ENCODE measurements at places on chromosomes 5 and 9. TPM values are rescaled to one million over a fixed set of nuclear protein-coding genes. Genes with fewer than 3 reads are reported as not detected.
A peak's percentile ranks its signal among the peaks of the same experiment; 100 is the strongest.

Gene CREBRF
- total RNA-seq = 28.3 TPM

GRCh38 chr5:178069909-178070308, 43.4 kb upstream of the N4BP3 start:
- DNase-seq = no peak

GRCh38 chr9:77977210-77977611, 54.4 kb downstream of the GNAQ start:
- DNase-seq = peak; percentile 63

DNA sequence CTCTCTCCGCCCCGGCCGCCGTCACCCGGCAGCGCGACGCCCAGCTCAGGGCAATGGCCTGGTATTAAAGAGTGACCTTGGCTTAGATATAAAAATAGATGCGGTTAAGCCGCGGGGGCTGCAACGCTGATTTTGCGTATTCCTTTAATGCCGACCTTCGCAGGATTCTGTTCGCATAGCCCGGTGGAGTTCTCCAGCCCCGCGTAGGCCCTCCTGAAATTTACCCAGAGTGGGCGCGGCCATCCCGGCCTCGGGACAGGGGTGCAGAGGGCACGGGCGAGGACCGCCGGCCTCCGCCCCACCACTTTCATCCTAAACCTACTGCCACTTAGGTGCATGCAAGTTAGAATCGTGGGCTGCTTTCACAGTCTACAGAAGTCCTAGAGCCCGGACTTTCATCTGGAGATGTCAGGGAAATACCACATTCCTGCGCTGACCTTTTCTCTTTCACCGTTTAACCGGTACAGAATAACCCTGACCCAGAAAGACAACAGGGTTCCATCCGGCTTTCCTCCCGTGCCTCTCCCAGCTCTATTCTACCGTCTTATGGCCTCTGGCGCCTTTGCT, 492 bp upstream of the FAM169A start:
- no peak for DNase-seq

Gene PCDHB3
- 0.99 TPM for total RNA-seq

DNA sequence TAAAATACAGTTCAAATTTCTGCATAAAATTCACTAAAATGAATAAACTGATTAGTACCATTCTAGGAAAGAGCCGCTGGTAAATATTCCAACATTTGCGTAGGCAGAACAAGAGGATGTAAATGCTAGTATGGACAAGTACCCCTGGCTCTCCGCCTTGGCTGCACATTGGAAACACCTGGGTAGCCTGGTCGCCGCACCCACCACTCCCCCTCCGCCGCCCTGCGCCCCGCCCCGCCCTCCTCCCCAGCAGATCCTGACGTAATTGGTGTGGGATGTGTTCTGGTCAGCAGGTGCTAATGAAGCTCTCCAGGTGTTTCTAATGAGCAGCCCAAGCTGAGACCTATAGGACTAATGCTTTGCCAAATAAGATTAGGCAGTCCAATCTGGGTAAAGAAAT, 225.7 kb downstream of the FRMD3 start:
- no peak for DNase-seq

DNA sequence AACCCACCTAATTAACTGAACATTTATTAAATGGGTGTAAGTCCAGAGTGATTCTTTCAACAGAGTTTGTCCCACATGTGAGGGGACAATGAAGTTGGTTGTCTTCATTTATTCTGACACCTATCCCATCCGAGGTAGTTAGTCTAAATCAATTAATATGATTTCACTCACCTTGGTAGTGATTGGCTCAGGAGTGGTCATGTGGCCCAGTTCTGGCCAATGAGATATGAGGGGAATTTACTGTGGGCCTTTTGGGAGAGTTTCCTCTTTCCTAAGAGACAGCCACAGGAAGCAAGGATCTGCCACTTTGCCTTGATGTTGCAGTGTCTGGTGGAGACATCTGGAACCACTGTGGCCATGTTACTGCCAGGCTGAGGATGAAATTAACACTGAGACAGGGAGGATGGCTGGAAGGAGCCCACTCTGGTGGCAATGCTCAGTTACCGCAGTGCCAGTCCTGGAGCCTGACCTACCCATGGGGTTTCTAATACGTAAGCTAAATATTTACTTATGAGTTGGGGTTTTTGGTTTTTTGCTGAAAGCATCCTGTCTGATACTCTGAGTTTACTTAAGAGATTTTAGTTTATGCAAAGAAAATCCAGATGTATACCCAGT, 118.6 kb downstream of the FGF18 start:
- DNase-seq = no peak

Gene CTSV
- total RNA-seq = 0.27 TPM

GRCh38 chr5:142170254-142170953, 61.8 kb downstream of the NDFIP1 start:
- no peak for DNase-seq

DNA sequence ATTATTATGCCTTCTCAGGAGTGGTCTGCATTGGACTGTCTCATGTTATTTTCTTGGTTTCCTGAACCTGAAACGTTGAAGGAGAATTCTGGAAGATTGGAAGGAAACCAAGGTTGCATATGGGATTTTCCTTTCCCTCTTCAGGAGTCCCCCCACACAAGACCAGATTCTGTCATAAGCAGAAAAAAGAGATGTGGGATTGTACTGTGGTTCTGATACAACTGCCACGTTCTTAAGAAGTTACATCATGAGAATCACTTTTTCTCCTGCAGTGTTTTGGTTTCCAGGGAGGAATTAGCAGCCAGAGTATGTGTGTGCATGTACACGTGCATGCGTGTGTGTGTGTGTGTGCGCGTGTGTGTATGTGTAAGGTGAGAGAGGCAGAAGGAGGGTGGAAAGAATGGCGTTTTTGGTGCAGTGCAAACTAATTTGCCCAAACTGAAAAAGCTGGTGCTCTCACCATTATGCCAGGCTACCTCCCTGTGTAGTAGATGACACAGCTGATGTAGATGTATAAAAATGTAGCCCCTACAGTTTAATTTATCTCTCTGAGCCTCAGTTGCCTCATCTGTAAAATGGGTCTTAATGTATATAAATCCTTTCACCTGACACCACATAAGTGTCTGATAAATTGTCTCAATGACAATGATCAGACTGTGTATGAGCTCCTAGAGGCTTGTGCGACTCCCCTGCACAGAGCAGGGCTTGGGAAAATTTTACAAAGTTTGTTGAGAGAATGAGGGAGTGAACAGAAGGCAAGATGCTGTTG, 38.6 kb downstream of the RALGPS1 start:
- DNase-seq = no peak

DNA sequence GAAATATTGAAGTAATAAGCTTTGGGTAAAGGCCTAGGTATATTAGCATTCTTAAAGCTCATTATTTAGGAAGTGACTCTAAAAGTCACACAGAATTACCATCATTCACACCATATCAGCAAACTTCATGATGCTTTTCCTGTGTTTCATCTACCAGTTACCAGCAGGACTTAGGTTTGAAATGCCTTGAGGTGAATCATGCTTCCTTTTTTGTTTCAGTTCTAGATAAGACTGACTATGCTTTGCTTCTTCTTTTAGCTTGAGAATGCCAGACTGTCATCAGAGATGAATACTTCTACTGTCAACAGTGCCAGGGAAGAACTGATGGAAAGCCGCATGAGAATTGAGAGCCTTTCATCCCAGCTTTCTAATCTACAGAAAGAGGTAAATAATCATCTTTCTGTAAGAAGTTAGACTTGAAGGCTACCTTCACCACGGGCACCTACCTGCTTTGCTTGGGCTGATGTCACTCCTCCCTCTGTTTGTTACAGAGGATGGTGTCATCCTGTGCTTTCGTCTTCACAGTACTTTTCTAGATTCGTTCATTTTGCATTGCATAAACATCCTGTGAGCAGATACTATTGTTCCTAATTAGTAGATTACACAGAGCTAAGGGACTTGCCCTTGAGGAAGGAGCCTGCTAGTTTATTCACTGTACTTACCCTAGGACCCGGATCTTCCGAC, 34.7 kb downstream of the LMNB1 start:
- no peak for DNase-seq

- DNase-seq = peak; percentile 48
Observed at GRCh38 chr9:81372628-81373191, 316.6 kb downstream of the TLE1 start.

GRCh38 chr5:158406884-158407823, 548.2 kb upstream of the CLINT1 start:
- no peak for DNase-seq

Gene ANKRD33B
- total RNA-seq = 6.7 TPM

Gene KCNN2
- total RNA-seq = 10.5 TPM

- no peak for DNase-seq
Observed at GRCh38 chr9:37191403-37192089, 71.2 kb downstream of the ZCCHC7 start.

Gene DPYSL3
- 19.5 TPM for total RNA-seq

Gene C7
- total RNA-seq = 199 TPM

Gene CCL21
- 32.5 TPM for total RNA-seq

GRCh38 chr5:126780165-126780827, 3.4 kb downstream of the LMNB1 start:
- no peak for DNase-seq

DNA sequence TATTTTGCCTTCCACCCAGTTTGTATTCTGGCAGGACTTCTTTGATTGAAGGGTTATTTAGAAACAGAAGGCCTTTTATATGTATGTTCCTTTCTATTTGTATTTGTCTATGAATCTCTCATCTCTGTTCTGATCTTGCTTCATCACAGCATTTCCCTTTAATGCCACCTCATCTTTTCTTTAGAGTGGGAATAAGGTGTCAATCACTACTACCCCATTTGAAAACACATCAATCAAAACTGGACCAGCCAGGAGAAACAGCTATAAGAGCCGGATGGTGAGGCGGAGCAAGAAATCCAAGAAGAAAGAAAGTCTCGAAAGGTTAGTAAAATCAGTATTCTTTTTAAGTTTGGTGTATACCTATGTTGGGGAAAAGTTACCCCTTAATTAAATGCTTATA, 36.3 kb downstream of the CD180 start:
- DNase-seq = no peak

Gene RXFP3
- not detected for total RNA-seq

DNA sequence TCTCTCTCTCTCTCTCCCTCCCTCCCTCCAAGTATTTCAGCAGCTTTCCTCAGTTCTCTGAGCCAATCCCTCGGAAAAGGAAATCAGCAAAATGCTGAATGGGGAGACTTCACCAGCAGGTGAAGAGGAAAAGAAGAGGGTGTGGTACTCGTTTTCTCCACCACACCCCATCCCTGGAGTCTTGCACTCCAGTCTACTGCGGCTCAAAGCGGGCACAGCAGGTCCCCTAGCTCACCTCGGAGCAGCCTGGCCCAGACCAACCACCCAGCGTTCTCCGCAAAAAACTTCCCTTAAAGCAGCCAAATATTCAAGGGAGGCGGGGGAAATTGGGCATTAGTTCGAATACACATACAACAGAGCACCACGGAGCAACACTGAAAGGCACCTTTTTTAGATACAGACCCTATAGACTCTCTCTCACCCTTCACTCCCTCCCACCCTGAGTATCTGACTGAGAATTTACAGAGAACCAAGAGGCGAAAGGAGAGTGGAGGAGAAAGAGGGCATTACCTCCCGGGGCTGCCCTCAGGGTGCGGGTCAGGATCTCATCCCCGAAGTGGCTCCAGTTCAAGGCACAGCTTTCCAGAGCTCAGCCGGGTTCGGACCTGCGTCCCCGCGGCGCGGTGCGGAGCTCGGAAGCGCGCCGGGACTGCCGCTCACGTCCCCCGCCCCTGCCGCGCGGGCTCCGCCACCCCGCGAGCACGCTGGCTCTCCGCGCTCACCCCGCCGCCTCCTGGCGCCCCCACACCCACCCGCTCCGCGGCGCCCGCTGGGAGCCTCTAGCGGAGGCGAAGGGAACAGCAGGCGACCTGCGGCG, 1638.5 kb upstream of the C9orf72 start:
- peak; percentile 56 for DNase-seq

DNA sequence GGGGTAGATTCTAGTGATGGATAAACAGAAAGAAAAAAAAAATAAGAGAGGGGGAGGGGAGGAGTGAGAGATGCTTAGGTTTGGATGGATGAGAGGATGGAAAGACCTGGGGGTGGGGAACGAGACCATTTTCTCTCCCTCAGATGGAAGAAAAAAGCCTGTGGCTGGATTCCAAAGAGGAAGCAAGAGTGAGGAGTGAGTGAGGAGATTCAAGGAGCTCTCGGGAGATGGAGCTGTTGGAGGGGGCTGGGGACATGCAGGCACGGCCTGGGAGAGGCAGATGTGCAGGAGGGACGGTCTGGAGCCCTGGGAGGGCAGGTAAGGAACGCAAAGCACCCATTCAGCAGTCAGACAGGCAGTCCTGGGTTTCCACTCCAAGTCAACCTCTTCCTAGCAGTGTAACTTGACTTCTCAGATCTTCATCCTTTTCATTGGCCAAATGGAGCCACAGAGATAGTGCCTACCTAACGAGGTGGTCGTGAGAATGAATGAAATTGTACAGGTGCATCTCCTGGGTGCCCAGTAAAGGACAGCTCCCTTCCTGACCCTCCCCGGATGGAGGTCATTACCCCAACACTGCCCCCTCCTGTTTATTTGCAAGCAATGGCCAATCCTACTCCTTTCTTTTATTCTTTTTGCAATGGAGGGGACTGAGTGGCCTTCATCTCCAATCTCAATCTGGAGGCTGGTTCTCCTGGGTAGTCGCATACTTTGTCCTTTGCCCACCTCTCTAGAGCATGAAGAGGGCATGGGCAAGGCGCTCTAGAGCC, 52.2 kb downstream of the PCDH1 start:
- no peak for DNase-seq

Gene WDR55
- total RNA-seq = 12.1 TPM

Gene SLC6A19
- total RNA-seq = not detected

DNA sequence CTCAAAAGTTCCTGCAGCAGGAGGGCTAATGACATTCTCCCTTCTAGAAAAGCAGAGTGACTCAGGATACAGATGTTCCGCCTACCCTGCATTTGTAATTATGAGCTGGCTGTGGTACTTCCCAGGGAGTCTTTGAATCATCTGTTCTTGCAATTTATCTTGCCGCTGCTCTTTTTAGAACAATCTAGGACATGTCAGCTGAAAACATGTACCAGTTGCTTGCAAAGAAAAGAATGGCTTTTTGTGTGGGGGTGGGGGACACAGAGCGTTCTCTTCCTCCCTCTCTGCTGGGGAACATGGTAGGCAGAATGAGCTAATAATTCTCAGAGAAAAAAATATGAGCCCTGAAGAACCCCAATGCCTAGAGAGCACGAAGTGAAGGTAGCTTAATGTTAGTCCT, 51.7 kb upstream of the TUT7 start:
- DNase-seq = no peak

DNA sequence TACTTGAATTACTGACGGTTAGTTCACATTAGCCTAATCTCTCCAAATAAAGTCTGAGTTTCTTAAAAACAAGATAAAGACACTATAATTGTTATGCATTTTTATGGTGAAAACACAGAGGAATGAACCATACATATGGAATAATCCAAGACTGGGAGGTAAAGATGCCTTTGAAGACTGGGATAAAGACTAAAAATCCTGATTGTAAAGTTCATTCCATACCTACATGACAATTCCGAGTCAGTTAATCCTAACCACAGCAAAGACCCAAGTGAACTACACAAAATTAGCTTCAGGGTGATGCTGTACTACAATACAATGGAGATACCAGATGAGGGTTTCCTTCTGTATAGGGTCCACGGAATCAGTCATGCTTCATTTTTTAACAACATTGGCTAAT, 6.3 kb downstream of the AP3B1 start:
- no peak for DNase-seq

Gene ECSCR
- total RNA-seq = 20.6 TPM

Gene LECT2
- total RNA-seq = not detected

Gene REXO4
- total RNA-seq = 18.7 TPM

Measured in left ventricle myocardium superior (tissue), 1 donor.